Upper lobe of right lung (tissue), 1 donor: ENCODE measurements at places on chromosomes 5 and 9.
A peak's percentile ranks its signal among the peaks of the same experiment; 100 is the strongest.

- no peak for DNase-seq
These were observed 100.5 kb downstream of the PALM2AKAP2 start for GRCh38 chr9:109880276-109881169.

DNA sequence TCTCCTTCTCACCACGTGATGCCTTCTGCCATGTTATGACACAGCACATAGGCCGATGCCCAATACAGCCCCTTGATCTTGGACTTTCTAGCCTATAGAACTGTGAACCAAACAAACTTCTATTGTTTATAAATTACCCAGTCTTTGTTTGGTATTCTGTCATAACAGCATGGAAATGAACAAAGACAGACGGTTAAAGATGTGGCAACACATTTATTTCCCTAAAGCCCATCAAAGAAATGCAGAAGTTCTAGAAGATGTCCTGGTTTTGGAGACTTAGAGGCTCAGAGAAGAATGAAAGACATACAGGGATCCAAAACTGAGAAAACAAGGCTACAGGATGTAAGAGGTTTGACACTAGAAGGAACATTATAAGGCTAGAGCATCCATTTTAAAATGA lies 600.8 kb upstream of the DAB2 start:
- no peak for DNase-seq

DNA sequence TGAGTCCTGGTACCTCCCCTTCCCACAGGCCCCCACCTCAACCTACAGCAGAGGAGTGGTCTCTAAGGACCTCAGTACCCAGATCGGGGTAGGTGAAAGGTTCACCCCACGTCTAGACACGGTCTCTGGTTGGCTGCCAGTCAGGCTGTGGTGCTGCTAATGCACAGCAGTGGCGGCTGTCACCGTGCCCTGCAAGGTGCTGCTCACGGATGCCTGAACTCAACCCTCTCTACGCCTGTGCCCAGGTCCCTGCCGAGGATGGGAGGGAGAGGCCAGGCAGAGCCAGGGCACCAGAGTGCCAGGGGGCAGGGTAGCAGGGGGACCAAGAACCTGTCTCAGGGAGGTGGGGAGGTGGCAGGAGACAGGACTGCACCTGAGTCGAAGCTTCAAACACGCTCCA lies 14.3 kb downstream of the IER5L start:
- no peak for DNase-seq

- DNase-seq: no peak
These were observed 73.6 kb downstream of the FBXL7 start for GRCh38 chr5:15573590-15573989.

DNA sequence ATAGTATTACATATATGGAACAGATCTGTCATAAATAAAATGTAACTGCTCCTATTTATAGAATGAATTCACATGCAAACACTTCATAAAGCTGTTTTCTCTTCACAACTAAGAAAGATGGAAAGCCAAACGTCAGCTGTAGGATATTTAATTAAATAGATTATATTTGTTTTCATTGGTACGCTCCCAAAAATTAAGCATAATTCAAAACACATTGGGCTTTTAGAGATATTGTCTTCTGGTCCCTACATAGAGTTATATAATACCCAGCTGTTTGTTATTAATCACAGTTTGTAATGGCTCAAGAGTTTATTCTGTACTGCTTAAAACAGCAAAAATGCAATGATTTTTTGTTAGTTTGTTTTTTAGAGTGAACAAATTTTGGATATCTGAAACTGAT lies 61.2 kb downstream of the MRPS30 start:
- DNase-seq: no peak

DNA sequence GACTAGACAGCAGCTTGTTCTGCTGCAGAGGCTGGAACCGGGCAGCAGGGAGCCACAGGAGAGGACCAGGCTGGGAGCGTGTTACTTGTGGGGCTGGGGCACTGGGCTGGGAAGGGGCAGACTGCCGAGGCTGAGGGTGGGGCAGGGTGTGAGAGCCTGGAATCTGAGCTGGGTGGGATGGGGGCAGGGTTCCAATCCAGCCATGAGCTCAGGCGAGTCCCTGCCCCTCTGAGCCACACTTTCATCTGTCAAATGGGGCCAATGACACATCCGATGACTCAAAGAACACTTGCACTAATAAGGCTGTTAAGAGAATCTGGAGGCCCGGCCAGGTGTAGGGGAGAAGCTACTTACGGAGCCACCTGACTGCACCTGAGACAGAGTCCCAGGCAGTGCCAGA lies 18.7 kb upstream of the WDR38 start:
- no peak for DNase-seq

DNA sequence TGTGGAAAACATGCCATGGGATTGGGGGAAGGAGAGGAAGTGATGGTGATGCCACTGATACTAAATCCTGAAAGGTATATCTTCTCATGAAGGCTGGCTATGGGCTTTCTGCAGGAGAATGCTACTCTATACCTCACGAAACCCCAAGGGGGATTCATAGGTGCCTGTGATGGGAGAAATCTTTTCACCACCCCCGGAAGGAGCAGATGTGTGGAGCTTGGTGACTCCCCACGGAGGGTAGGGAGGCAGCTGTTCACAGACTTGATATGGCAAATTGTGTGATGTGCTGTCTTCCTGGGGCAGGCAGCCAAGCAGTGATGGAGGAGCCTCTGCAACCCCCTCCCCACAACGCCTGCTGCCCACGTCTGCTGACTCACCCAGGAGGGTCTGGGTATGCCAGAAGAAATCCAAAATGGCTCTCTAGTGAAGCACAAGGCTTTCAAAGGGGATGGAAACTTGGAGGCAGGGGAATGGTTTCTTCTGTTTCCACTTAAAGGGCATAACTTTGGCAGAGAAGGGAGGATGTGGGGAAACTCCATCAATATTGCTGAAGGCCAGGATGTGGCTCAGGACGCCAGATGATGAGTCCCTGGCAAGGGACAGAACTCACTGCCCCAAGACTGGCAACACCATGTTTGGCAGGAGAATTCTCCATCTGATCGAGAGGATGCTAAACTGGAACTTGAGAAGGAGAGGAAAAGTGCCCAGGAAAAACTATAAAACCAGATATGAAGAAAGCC lies 188.3 kb downstream of the GABBR2 start:
- DNase-seq: no peak

DNA sequence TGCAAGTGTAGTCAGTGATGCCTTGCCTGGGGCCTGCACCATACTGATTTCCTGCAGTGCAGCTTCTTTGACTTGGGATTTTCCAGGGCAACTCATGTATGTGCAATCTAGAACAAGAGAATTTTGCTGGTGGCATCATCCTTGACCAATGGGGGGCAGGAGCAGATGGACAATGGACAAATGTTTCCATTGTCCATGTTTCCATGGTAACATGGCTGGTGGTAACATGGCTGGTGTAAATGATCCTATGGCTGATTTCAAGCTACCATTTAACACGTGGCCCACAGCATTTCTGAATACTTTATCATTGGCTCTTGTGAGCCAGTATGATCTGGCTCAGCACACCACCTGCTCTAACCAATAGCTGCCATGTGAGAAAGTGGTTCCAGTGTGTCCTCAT lies 130.1 kb upstream of the OSMR start:
- no peak for DNase-seq

- DNase-seq: no peak
These were observed 534.3 kb upstream of the ST8SIA4 start for GRCh38 chr5:101437351-101437750.

DNA sequence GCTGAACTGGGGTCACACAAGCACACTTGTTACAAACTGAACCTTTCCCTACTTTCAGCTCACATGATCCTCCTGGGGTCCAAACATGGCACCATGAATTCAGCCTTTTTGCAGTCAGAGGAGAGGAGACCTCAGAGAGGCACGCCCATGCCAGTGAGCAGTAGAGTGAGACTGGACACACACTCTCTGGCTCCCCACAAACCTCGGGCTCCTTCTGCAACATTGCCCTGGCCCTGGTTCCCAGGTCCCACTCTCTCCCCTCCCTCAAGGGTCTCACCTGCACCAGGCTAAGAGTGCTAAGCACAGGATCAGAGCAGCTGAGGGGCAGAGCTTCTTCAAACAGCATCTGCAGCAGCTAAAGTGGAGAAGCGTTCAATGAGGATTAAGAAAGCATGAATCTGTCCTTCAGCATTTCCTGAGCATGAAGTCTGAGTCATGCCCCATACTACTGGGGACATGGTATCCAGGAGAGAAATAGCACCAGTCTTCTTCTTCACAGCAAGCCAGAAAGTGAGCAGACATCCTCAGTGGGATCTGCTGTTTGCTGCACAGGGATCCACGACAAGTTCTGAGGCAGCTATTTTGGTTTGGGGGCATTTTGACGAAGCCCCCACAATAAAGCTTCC lies 27.2 kb downstream of the SLC35A4 start:
- no peak for DNase-seq

GRCh38 chr9:134676886-134677285 lies 35.3 kb downstream of the COL5A1 start:
- DNase-seq: peak; percentile 38

GRCh38 chr9:93138171-93138764 lies 4.2 kb upstream of the NINJ1 start:
- no peak for DNase-seq

DNA sequence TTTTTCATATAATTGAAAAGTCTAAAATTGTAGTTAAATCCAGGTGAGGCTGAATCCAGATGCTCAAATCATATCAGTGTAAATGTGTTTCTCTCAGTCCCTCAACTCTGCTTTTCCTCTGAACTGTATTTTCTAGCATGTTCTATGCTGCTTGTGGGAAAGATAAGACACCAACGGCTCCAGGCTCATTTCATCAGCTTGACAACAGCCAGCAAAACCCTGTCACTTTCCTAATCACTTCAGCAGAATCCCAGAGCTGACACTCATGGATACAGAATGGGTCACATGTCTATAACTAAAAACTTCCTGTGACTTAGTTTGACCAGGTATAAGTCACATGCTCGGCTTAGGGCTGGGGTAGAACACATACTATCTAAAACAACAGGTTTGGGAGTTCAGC lies 179.4 kb upstream of the ADRA1B start:
- no peak for DNase-seq

- DNase-seq: no peak
These were observed 27.8 kb upstream of the RAI14 start for GRCh38 chr5:34628373-34628772.

GRCh38 chr5:150304481-150305081 lies 1.9 kb upstream of the ARSI start:
- no peak for DNase-seq
